ENCODE measurements at places on chromosomes 7 and 10.
A peak's percentile ranks its signal among the peaks of the same experiment; 100 is the strongest.

GRCh38 chr7:95865716-95866371 is 93.5 kb downstream of the DYNC1I1 start:
- no peak for DNase-seq

DNA sequence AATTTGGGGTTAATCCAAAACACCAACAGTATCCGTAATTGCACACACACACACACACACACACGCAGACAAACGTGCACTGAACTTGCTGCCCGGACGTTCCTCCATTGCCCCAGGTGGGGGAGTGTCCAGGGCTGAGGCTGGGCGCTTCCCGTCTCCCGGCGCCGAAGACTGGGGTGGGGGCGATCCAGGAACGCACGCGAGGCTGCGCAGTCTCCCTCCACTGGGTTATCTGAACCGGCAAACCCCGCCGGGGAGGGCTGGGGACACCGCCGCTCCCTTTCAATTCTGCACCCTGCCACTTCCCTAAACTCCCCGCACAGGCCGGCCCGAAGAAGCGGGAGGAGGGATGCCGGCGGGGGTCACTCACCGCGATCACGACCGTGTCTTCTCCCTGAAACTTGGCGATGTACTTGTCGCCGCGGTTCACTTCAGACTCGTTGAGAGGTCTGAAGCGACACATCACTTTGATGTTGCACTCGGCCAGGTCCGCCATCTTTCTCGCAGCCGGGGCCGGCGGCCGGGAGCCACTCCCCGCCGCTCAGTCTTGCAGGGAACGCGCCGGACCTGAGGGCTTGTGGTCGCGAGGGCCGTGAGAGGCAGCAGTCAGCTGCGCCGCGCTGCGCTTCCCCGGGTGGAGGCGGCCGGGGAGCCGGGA is 618 bp downstream of the KIF5B start:
- peak; percentile 67 for DNase-seq

GRCh38 chr10:69837261-69837660 is 35.6 kb downstream of the COL13A1 start:
- no peak for DNase-seq

GRCh38 chr7:155383756-155384491 is 74.0 kb upstream of the EN2 start:
- DNase-seq, result no peak

DNA sequence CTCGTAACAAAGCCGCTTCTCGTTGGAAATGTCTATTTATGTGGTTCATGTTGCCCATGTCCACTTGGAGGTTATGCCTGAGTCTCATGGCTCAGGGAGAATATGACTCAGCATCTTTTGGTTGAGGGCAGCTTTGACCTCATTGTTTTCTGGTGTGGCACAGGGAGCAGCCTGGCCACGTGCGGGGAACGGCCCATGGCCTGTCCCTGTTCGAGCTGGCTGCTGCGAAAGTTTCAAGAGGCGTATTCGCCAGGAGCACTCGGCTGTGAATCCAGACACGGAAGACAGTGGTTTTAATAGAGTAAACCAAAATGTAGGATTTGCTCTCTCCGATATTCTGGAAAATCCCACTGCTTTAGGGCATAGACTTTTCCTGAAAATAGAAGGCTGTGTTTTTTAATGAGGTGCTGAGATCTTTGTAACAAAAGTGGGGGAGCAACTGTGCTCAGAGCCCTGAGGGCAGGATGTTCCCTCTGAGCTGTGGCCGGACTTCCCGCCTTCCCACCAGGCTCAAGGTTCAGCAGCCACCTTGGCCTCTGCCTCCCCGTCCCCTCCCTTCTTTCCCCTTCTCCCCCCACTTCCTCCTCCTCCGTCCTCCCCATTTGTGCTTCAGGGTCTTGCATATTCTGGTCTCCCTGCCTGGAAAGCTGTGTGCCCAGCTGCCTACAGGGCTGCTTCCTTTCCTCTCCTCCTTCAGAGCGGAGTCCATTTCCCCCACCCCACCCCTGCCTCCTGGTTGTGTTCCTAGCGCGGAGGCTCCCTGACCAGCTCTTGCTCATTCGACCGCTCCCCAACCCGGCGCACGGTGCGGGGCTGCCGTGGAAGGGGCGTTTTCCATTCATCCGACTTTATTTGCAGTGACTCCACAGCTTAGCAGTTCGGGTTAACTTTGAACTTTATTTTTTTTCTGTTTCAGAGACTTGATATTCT is 642.0 kb downstream of the SDK1 start:
- DNase-seq, result no peak

GRCh38 chr7:31741852-31742251 is 54.8 kb downstream of the PPP1R17 start:
- no peak for DNase-seq

- no peak for DNase-seq
Measured at GRCh38 chr7:124536156-124536762, 229.3 kb downstream of the GPR37 start.

DNA sequence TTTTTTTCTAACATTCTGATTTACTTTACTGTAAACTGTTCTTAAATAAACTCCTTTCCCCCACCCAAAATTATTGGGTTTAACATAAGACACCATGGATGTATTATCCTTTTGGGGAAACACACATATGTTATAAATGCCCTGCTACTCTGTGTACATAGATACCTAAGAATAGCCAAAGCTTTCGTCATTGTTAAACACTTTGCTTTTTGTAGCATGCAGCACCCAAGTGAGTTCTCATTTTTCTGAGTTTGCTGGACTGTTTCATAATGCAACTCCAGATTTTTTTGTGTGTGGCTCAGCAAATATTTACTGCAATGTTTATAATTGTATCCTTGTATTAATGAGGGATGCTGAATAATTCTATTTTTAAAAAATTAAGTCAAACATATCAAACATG is 86.9 kb downstream of the VTI1A start:
- DNase-seq, result no peak

DNA sequence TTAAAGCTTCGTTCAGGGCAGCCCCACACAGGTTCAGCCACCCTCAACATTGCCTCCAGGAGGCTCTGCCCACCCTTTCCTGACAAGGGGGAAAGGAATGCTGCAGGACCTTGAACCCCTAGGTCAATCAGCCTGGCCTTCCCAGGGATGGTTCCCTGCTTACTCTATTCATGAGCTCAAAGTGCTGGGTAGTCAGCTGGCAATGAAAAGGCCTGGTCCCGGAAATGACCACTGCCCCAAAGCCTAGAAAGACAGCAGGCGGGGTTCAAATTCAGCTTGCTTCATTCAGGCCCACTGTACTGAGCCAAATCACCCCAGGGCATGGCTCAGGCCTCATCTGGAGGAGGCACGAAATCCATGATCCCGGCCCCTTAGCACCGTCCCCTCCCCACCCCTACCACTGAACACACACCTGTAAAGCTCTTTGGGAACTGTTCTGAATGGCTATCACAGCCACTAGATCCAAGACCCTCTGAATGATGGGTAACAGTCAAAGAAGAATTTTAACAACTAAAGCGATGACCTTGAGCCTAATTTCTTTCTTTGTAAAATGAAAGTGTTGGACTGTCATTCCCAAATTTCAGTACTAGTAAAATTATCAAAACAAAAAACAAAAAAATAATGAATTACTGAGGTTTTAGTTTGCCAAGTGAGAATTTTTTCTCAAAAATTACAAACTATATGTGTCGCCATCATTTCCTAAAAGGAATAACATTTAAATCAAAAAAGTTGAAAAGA is 1.0 kb downstream of the URGCP start:
- no peak for DNase-seq

GRCh38 chr10:78905957-78906308 is 162.8 kb upstream of the ZMIZ1 start:
- no peak for DNase-seq

GRCh38 chr10:77479586-77479985 is 158.0 kb downstream of the KCNMA1 start:
- DNase-seq, result no peak

DNA sequence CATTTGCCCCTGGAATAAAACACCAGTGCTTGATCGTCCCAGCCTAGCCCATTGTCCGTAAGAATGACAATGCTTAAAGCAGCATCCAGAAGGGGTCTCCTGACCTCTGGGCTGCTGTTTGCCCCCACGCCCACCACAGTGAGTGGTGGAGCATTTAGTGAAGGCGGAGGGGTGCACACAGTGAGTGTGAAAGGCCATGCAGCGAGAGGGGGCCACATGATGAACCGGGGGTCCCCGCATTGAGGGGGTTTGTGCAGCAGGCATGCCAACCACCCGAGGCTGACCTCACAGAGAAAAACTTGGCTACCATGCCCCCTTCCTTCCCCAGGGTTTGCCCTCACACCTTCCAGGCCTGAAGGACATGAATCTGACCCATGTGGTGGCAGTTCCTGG is 28.4 kb downstream of the CPXM2 start:
- DNase-seq, result no peak

DNA sequence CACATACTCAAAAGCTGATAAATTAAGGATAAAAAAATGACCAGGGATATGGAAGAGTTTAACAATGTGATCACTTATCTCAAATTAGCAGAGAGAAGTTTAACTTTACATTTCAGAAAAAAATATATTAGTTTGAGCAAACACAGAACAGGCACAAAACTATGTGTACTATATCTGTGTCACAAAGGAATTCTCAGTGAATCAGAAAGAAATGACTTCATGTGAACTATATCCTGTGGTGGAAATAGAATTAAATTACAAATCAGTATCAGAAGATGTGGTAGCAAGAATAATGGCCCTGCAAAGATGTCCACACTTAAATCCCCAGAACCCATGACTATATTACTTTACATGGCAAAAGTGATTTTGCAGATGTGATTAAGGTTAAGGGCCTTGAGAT is 70.3 kb downstream of the SEC23IP start:
- DNase-seq, result no peak

DNA sequence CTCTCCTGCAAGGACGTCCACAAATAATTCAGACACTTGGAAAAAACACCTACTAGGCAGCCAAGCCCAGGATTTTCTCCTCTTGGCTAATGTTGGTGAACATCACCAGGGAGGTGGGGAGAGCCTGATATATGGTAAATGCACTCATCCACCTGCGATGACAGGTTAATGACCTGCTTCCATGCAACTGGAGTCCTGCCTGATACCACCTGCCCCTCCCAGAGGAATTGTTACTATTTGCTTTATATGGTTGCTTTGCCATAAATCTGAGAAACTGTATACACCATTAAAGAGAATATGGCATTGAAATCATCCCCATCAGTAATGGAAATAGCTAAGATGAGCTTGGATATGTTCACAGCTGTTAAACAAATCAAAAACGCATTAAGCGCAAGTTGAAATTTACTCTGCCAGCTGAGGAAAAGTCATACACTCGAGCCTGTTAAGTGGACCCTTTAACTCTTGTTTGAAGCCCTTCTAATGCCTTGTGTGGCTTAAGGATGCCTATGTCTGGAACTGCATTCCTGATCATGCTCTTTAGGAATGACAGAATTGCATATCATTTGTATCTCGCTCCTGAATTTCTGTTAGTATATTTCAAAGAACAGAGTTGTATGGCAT is 208.3 kb downstream of the PRPF18 start:
- no peak for DNase-seq
